ENCODE measurements at places on chromosomes 5 and 9.

- DNase-seq = no peak
Observed at GRCh38 chr9:83315649-83316048, 222.6 kb downstream of the FRMD3 start.

DNA sequence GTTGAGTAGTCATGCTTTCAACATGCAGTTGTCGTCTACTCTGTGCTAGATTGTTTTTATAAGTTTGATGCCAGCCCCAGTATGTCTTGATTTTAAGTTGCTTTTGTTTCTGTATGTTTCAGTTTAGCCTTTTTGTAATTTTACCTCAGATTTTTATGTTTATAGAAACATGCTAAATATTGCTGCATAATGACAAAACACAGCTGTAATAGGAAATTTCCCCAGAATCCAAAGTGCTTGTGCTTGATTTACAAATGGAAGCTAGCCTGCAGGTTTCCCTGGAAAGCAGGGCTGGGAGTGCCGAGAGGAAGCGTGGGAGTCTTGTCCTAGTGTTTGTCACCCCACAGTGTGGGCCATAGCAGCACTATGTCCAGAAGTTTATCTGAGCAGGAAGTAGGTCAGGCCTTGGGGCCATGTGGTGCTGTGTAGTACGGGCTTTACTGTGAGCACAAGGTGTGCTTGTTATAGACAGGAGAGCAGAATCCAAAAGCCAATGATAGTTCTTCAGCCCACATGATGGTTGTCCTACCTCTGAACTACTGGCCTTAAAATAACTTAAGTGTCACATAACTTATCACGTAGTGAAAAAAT, 100.0 kb upstream of the NREP start:
- DNase-seq = no peak

GRCh38 chr5:538801-539468, 14.7 kb upstream of the SLC9A3 start:
- no peak for DNase-seq

DNA sequence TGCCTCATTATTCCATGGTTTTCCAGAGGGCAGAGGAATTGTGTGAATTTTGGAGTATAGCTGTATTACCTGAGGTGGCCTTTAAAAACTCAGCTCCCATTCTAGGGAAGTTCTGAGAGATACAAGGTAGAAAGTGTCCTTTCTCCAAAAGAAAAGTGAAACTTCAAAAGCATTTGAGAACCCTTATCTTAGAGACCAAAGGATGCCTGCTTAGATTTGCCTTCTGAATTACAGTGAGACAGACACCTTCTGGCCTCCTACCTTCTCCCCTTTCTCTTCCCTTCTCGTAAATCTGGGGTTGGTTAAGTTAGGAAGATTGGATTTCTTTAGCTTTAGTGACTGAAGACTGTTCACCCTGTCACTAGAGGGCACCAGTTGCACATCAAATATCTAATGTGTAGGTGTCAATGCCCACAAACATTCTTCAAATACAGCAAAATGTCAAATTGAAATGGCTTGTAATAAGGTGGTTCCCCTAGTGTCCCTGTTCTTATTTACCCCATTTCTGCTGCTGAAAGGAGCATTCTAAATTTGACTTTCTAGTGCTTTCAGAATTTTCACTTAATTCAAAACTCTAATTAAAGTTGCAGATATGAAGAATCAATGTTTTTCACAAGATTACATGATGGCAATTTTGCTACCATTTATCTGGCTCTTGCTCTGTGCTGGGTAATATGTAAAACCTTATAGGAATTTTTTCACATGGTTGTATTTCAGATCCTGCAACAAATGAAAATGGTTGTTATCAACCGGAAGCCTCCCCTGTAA, 46.7 kb downstream of the PRRC1 start:
- DNase-seq = no peak

DNA sequence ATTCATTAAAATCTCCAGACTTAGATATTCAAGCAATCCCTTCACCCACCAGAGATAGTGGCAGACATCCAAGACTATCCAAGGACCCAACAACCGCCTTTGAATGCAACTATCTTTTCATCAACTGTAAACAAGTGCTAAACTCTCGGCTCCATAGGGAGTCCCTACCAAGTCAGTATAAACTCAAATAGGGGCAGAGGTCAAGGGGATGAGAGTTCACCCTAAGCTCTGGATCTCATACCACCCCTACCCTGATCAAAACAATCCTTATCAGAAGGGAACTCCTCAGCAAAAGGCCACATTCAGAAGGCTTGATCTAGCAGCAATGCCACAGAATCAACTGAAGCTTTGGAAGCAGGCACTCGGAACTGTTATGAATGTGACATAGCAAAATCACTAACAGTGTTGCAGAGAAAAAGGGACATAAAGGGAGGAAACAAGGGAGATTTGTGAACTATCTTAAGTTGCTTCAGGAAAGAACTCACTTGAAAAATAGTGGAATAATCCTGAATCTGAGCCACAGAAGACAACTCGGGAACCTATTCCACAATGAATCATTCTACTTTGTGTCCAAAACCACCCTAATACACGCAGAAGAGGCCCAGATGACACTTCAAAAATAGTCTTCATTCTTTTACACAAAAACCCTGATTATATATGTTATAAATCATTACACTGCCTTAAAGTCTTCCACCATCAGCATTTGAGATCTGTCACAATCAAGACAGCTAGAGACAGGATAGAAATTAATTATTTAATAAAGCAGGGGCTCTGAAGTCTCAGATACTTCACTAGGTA, 49.8 kb downstream of the NR6A1 start:
- DNase-seq = no peak

- no peak for DNase-seq
Observed at GRCh38 chr5:51398875-51399642, 15.8 kb downstream of the ISL1 start.

DNA sequence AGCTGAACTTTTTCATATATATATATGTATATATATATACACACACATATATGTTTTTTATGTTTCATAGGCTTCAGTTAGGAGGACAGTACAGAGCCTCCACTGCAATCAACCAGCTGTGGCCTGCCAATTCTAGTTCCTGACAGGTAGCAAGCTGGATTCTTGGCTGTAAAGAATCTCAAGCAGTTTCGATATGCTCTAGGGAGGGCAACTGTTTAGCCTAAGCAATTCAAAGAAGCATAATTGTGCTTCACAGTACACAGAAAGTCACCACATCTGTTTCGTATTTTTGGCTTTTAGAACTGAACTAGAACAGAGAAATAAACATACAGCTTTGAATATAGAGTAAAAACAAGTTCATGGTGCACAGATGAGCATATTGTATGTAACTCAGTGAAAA, 152.4 kb upstream of the ARRDC3 start:
- no peak for DNase-seq

All from stimulated activated CD8-positive, alpha-beta memory T cell treated with anti-CD3 and anti-CD28 coated beads, Interleukin-7, amount 100 ng/mL, for 1 hour (primary cell).